Stimulated activated CD4-positive, alpha-beta T cell treated with anti-CD3 and anti-CD28 coated beads, Interleukin-15, amount 100 ng/mL, for 1 hour (primary cell): ENCODE measurements at places on chromosomes 7 and 10.

GRCh38 chr10:78375854-78376785 lies 342.5 kb downstream of the RPS24 start:
- no peak for DNase-seq

GRCh38 chr7:134602881-134603451 lies 43.7 kb upstream of the BPGM start:
- no peak for DNase-seq

- DNase-seq: no peak
Measured at GRCh38 chr7:30468791-30469190, 9.8 kb downstream of the NOD1 start.

- no peak for DNase-seq
Measured at GRCh38 chr10:78991187-78991586, 77.6 kb upstream of the ZMIZ1 start.

- DNase-seq: no peak
Measured at GRCh38 chr10:85600744-85601081, 765.9 kb downstream of the GRID1 start.
